Activated CD4-positive, alpha-beta T cell treated with anti-CD3 and anti-CD28 coated beads, Interleukin-2, amount 50 U/mL, for 48 hours (primary cell): ENCODE measurements at places on chromosomes 12 and 14.

DNA sequence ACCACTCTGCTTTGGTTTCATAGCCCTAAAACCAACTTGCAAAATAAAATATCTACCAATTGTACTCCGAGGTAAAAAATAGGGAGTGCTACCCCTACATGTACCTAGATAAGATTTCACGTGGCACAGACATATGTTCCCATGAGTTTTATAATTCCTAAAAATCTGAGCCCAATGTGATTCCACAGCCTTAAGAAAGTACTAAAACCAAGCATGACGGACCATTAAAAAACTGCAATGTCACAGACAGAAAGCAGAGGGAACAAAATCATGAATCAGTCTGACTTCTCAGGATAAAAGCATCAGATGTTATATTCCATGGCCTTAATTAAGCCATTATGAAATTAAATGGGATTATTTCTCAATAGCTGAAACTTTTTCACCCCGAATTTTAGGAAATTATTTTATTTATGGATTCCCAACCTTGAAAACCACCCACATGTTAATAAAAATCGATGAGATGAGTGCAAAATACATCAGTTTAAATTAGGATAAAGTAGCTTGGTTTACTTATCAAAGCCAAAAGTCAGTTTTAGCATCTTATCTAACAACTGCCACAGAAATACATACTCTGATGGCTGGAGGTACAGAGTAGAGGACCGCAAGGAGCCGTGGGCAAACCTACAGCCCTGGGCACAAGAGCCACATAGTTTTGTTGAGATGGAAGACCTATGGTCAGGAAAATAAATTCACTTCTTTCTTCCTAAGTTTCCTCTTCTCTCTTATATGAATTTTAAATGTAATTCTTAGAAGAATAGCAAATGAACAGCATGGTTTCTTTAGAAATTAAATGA is 4.5 kb downstream of the ITPR2 start:
- DNase-seq: no peak

DNA sequence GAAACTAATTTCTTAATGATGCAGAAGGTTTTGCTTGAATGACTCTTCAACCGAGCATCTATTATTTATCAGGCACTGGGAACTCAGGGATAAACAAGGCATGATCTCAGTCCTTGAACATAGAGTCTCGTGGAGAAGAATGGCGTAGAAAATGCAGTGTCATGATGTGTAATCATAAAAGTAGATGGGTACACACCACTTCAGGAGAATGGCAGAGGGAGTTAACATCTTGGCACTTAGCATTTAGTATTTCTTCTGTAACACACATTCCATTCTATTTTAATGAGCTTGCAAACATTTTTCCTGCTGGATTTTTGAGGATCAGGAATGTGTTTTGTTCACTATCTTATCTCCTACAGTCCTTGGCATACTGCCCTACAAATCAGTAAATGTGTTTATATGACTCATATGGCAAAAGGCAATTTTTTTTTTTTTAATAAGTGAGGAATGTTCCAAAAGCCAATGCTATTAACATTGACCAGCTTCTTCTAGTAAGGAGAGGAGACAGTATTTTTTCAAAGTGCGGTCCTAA is 3.8 kb downstream of the TXNRD1 start:
- DNase-seq: no peak

DNA sequence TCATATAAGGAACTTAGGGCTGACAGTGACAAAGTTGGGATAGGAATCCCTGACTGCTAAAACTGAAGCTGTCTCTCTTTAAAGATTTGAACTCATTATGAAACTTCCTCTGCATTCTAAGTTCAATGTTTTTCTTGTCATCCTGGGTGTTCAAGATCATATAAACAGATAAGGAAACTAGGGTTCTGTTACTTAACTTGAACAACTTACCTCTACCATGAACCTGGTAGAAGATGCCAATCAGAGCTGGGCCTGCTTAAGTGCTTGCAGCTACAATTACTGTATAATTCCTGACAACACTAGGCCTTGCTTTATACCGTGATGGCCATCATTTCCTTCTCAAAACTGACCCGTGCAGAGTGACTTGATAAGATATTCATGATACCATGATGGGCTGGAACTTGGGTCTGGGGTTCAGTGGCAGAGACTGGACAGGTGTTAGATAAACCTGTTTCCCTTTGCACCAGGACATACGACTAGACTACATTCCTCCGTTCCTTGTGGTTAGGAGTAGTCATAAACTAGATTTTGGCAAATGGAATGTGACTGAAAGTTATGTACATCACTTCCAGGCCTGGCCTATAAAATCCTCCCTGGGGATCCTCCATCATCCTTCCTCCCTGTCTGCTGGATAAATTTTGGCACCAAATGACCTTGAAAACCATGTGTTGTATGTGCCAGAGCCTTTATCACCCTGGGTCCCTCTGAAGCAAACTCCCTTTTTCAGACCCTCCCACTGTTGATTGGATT is 172.2 kb upstream of the PRICKLE1 start:
- no peak for DNase-seq

GRCh38 chr12:99066726-99067125 is 421.6 kb downstream of the APAF1 start:
- DNase-seq: no peak

DNA sequence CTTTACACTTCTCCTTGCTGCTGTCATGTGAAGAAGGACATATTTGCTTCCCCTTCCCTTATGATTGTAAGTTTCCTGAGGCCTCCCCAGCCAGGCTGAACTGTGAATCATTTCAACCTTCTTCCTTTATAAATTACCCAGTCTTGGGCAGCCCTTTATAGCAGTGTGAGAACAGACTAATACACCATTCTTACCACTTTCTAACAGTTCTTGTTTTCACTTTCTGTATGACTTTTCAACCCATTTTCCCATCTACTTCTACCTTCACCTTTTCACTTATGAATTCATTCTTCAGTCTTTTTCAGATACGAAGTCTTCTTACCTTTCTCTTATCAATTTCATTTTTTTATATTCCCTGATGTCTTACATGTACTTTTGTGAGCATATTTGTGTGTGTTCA is 55.1 kb downstream of the FOXA1 start:
- no peak for DNase-seq
